Upper lobe of right lung (tissue), 1 donor: ENCODE measurements at places on chromosomes 16 and 17. TPM values are rescaled to one million over a fixed set of nuclear protein-coding genes. Genes with fewer than 3 reads are reported as not detected.

- no peak for DNase-seq
Measured at GRCh38 chr16:212999-213398, 16.2 kb downstream of the LUC7L start.

- no peak for DNase-seq
Measured at GRCh38 chr16:88012360-88012759, 61.1 kb downstream of the BANP start.

DNA sequence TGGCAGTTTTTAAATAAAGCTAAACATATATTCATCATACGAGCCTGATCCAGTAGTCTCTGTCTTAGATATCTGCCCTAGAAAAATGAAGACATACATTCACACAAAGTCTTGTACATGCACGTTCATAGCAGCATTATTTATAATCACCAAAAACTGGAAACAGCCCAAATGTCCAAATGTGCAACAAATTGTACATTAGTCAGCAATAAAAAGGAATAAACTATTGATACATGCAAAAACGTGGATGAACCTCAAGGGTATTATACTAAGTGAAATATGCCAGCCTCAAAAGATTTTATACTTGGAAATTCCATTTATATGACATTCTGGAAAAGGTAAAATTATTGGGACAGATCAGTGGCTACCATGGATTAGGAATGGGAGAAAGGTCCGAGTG is 22.8 kb downstream of the AATF start:
- DNase-seq: no peak

GRCh38 chr17:60803059-60803458 is 125.4 kb downstream of the BCAS3 start:
- DNase-seq: no peak

GRCh38 chr17:8405499-8406016 is 7.9 kb upstream of the RNF222 start:
- DNase-seq: no peak

GRCh38 chr17:40922239-40922638 is 15.2 kb downstream of the KRT23 start:
- DNase-seq: no peak

- no peak for DNase-seq
Measured at GRCh38 chr17:36529121-36529520, 5.5 kb downstream of the MYO19 start.

DNA sequence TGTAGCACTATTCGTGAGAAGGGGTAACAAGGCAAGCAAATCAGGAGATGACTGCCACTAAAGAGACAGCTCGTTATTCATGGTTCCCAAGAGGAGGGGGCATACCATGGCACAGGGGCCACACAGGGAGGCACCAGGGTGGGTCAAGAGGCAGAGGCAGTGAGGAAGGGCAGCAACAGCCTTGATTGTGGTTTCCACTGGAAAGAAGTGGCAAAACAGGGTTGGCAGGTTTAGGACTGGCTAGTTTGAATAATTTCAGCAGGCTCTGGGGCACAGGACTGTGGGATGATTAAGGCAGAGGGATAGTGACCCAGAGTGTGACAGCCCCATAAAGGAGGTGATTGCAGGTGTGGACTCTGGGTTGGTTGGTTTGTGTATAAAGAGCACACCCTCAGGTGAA is 188.9 kb downstream of the CBLN1 start:
- DNase-seq: no peak

GRCh38 chr16:89555780-89556179 is 4.7 kb upstream of the RPL13 start:
- no peak for DNase-seq

GRCh38 chr16:27427538-27427937 is 25.6 kb downstream of the IL21R start:
- DNase-seq: no peak

DNA sequence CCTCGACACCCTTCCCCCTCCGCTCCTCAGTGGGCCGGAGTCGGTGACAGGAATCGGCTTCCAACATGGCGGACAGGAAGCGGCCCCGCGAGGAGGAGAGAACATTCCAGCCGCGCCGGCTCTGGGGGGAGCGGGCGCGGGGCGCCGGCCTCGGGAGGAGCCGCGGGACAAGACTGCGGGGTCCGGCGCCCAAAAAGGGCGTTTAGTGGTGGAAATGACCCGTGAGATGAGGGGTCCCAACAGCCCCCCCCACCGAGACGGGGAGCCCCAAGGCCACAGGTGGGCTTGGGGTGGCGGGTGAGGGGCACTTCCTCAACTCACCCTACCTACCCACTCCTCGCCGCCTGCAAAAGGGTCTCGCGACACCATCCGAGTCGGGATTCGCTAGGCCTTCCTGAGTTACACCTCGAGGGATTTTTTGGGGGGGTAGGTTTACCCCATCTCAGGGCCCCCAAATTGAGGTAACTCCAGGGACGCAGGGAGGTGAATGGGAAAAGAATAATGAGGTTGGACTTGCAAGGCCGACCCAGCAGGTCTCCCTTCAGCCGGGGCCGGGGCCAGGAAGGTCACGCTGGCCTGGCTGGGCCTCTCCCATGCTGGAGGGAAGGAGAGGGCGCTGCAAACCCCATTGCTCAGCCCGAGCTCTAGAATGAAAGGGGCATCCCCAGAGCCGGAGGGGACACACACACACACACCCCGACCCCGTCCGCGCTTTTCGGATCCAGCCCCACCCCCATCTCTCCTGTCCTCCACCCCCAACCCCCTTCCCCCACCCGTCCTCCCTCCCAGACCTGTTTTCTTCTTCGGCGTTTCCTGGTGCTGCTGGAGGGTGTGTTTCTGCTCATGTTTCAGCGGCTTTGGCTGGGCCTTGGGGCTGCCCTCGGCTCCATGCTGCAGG is 707 bp downstream of the NUFIP2 start:
- peak; percentile 88 for DNase-seq

- DNase-seq: peak; percentile 79
Measured at GRCh38 chr17:74446551-74447500, 14.9 kb downstream of the GPRC5C start.

DNA sequence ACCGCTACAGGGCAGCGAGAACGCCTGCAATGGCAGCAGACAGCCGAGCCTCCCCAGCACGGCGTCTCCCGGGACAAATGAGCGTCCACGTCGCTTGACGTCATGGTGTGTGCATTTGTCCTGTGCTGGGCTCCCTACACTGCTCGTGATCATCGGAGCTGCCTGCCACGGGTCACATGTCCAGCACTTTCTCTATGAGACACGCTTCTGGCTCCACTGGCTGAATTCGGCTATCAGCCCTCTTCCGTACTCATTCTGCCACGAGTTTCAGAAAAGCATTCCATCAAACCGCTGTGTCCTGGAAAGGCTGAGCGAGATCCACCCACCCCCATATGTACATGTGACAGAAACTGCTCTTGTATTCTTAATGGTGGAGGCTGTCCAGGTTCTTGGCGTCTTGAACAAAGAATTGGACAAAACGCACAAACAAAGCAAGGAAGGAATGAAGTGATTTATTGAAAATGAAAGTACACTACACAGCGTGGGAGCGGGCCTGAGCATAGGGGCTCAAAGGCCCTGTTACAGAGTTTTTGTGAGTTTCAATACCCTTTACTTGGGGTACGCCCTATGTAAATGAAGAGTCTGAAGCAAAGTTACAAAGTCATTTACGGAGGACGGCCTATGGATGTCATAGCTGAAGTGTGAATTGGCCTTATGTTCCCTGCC is 28.5 kb upstream of the SHCBP1 start:
- DNase-seq: no peak

GRCh38 chr16:56960681-56961281 is 969 bp upstream of the CETP start:
- DNase-seq: no peak

GRCh38 chr16:79673635-79674034 is 73.1 kb upstream of the MAF start:
- no peak for DNase-seq

- DNase-seq: no peak
Measured at GRCh38 chr17:75889454-75889853, 7.3 kb downstream of the TRIM65 start.

DNA sequence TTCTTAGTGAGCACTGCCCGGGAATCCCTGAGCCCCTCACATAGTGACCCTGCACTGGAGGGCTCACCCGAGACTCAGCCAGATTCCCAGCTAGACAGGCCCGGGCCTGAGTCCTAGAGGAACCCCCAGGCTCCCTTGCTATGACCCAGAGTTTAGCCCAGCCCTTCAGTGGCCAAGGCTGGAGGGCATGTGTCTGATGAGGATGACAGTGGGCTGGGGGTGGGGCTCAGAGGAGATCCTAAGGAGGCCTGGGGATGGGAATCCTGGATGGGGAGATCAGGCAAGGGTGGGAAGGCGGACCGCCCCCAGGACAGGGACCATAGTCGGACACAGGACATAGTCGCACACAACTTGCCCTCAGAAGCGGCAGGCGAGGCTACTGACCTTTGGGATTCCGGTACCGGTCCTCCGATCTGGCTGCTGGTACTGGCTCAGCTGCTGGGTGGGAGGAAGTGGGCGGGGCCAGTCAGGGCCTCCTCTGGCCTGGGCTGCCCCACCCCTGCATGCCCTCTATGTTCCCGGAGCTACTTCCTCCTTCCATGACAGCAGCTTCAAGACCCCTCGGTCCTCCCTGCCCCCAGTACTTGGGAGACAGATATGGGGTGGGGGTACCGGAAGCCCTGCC is 1.1 kb downstream of the CD79B start:
- DNase-seq: peak; percentile 79

GRCh38 chr16:14600164-14600563 is 29.9 kb downstream of the PARN start:
- DNase-seq: no peak

DNA sequence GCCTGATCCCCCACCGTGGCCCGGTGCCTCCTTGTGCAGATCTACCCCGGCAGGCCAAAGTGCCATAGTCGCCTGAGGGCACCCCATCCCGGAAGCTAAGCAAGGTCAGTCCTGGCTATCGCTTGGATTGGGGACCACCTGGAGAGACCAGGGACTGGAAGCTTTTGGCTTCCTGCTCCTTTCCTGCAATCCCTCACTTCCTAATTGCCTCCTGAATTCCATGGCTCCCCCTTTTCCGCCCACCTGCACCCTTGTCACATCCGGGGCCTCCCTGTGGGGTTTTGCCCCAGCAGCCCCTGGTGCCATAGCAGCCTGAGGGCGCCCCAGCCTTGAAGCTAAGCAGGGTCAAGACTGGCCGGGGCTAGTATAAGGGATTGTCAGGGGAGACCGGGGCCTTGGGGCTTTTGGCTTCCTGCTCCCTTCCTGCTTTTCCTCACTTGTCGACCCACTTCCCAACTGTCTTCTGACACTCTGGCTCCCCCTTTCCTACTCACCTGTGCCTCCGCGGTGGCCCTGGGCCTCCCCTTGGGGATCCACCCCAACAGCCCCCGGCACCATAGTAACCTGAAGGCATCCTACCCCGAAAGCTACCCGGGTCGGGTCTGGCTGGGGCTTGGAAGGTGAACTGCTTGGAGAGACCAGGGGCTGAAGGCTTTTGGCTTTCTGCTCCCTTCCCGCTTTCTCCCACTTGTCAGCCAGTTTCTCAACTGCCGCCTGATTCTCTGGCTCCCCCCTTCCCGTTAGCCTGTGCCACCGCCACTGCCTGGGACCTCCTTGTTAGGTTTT is 2293.6 kb downstream of the TP53TG3F start:
- DNase-seq: no peak

DNA sequence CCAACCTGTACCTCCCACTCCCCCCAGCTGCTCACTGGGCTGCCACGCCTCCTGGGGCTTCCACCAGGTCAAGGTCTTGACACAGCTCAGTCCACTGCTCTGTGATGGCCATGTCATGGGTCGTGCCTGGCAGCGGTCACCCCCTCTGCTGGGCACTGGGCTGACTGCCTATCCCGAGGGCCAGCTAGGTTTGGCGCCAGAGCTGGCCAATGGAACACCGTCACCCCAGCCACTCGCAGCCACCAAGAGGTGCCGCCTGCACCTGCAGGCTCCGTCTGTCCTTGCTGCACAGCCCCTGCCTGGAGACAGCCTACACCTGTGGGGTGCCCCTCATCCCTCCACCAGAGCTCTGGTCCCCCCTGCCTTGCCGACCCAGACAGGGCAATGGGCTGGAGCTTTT is 4.5 kb upstream of the RAB40C start:
- no peak for DNase-seq

GRCh38 chr17:75720656-75721462 is at the start of gene ITGB4:
Gene ITGB4, plus strand, starts transcription at chr17:75721459. Its CDS starts 3,245 bp downstream, at chr17:75724704.
- peak; percentile 91 for DNase-seq

CMTM2 gene
- total RNA-seq: 3.1 TPM

OSGIN1 gene
- 19.0 TPM for total RNA-seq

LITAFD gene
- not detected for total RNA-seq

GAS2L2 gene
- not detected for total RNA-seq

TEX14 gene
- 1.3 TPM for total RNA-seq

KRTAP16-1 gene
- not detected for total RNA-seq

ARMC5 gene
- total RNA-seq: 10.8 TPM

TPSG1 gene
- total RNA-seq: 2.3 TPM

GDPD1 gene
- 3.9 TPM for total RNA-seq

CCDC200 gene
- not detected for total RNA-seq

TMEM98 gene
- total RNA-seq: 72.9 TPM

WNT9B gene
- total RNA-seq: 2.0 TPM

CENPV gene
- total RNA-seq: 10.4 TPM

SLC5A10 gene
- not detected for total RNA-seq

CPHXL2 gene
- total RNA-seq: not detected
